RPMI7951 (cell line): ENCODE measurements at places on chromosomes 7 and 10. TPM values are rescaled to one million over a fixed set of nuclear protein-coding genes. Genes with fewer than 3 reads are reported as not detected.

ZPBP gene
- not detected in 2 replicates for total RNA-seq

- DNase-seq = no peak
Measured at GRCh38 chr7:116906391-116906790, 44.0 kb downstream of the CAPZA2 start.

GRCh38 chr10:35218339-35218955, 91.8 kb downstream of the CREM start:
- peak; percentile 80 for DNase-seq

- no peak for DNase-seq
Measured at GRCh38 chr10:103850572-103850895, 4.8 kb downstream of the SH3PXD2A start.

- no peak for DNase-seq
Measured at GRCh38 chr10:119049361-119049760, 19.8 kb downstream of the NANOS1 start.
